ENCODE measurements at places on chromosomes 1 and 21.

DNA sequence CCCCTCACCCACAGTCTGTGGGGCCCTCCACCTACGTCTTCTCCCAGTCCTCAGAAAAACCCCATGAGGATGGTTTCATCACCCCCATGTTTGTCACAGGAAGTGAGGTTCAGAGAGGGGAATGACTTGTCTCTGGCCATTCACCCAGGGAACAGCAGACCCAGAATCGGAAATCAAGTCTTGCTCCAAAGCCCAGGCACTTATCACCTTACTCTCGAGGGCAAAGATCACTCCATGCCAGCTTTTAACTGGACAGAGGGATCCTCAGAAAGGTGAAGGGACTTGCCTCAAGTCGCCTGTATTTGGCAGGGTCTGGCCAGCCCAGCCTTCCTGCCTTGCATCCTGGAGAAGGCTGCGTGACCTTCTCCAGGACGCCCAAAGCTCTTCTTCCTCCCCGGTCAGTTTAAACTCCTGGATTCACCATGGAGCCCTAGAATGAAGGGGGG is 57.9 kb upstream of the SSBP3 start:
- peak; percentile 39 for DNase-seq

GRCh38 chr1:66374561-66375111 is 159.3 kb upstream of the SGIP1 start:
- peak; percentile 96 for DNase-seq

DNA sequence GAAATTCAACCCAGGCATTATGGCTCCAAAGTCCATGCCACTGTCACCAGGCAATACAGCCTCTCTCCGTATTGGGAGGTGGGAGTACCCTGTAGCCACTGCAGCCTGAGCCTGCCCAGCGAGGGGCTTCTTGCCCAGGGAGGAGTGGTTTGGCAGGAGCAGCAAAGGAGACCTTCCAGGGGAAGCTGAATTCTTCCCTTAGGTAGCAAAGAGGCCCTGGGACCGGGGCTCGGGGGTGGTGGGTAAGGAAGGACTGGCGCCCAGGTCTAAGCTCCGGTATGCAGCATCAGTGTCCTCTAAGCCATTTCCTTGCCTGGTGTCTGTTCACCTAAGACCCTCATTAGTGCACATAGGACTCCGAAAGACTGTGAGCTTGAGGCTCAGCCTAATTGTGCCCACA is 17.0 kb downstream of the TNNT2 start:
- no peak for DNase-seq

DNA sequence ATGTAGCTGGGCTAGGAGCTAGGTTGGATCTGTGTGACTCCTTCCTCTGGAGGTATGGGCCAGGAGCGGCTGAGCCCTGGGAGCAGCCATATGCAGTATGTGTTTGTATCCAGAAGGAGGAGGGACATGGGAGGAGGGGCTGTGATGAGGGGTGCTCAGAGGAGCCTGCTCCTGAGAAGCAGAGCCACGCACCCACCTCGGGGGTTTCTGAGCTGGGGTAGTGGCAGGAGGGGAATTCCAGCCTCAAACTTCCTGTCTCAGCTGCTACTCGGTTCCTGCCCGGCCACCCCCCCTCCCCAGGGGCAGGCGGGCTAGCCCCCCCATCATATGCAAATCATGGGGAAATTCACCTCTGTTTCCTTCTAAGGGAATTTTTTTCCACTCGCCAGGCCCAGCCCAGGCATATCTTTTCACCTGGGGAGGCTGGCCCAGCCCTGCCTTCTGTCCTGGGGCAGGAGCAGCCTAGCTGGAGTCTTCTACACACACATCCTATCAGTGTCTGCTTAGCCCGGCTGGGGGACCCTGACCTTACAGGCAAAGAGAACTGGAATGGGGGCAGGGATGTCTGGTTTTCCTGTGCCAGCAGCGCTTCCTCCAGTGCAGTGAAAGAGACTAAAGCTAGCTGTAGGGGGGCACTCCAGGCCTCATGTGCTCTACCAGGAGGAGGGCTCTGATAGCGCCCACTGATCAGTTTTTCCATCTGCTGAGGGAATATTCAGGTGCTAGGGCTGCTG is 3.0 kb downstream of the ZC3H12A start:
- peak; percentile 81 for DNase-seq

DNA sequence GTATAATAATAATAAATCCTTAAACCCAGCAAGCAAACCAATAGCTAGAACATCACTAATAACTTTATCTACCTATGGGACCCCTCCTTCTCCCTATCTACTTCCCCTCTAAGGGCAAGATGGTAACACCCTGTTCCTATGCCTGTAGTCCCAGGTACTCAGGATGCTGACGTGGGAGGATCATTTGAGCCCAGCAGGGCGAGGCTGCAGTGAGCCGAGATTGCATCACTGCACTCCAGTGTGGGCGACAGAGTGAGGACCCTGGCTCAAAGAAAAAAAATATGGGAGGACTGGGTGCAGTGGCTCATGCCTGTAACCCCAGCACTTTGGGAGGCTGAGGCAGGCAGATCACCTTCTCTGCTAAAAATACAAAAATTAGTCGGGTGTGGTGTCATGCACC is 143.1 kb upstream of the SLC45A1 start:
- DNase-seq = no peak

Measured in ELR (cell line).